ENCODE measurements at places on chromosomes 5 and 9.

- no peak for DNase-seq
These were observed 298.9 kb downstream of the CCDC171 start for GRCh38 chr9:15851766-15852165.

DNA sequence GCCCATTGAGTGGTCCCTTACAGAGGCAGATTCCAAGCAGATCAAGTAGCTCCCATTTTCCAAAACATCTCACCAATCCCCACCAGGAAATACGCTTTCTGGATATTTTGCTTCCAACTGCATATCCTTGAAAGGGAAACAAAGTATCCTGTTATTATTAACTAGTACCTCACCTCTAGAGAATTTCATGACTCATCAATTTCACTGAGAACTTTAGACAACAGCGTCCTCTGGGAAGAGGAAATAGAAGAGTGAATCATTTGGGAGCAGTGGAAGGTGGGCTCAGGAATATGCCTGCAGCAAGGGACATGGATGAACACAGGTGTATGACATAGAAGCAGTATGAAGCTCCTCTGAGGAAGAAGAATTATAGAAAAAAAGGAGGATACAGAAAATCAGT lies 186.7 kb downstream of the MARCHF11 start:
- no peak for DNase-seq

- no peak for DNase-seq
These were observed 180.3 kb upstream of the WWC1 start for GRCh38 chr5:168110870-168111832.

DNA sequence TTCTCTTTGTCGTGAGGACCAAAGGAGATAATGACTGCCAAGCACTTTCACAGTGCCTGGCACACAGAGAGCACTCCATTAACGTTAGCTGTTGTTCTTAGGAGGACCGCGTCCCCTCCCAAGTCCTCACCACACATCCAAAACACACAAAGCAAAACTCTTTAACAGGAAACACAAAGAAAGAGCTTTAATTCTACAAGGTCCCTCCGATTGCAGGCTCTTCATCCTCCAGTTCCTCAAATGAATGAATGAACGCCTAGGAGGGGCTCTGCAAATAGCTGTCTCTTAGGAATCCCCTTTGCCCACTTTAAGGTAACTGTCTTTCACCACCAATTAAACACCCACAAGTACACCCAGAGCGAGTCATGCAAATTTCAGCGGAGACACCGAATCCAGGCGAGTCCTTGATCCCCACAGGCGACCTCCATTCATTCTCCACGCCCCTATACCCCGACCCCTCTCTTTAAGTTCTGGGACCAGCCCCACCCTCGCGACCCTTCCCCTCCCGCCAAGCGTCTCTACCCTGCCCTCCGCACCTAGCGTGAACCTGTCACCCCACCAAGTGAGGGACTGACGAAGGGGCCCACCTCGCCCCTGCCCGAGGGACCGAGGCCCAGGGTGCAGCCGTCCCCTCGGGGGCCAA lies 644 bp downstream of the TSC1 start:
- no peak for DNase-seq

DNA sequence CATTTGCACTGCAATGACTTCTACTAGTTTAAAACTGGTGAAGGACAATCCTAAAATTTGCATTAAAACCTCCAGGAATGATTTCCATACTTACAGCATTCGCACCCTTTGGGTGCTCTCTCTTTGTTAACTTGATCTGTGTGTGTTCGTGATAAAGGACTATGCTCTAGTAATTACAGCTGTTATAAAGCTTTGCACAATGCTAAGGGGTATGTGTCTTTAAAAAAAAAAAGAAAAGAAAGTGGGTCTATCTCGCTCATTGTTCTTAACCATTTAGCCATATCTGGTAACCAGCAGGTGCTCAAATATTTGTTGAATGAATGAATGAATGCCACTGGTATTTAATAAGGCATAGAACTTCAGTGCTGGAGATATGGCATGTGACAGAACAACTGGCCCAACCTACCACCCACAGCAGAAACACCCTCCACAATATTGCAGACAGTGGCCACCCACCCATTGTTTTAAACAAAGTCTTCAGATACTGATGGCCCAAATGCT lies 8.7 kb downstream of the TRIM36 start:
- no peak for DNase-seq

GRCh38 chr9:23644326-23644725 lies 181.7 kb downstream of the ELAVL2 start:
- DNase-seq: no peak
